ENCODE measurements at places on chromosomes 11 and 22.

GRCh38 chr22:48498526-48499331, 1328.9 kb downstream of the BRD1 start:
- DNase-seq, result no peak

- no peak for DNase-seq
These were observed 11.3 kb upstream of the TRIM44 start for GRCh38 chr11:35651263-35651662.

GRCh38 chr11:126202646-126203359, 8.6 kb downstream of the RPUSD4 start:
- no peak for DNase-seq

DNA sequence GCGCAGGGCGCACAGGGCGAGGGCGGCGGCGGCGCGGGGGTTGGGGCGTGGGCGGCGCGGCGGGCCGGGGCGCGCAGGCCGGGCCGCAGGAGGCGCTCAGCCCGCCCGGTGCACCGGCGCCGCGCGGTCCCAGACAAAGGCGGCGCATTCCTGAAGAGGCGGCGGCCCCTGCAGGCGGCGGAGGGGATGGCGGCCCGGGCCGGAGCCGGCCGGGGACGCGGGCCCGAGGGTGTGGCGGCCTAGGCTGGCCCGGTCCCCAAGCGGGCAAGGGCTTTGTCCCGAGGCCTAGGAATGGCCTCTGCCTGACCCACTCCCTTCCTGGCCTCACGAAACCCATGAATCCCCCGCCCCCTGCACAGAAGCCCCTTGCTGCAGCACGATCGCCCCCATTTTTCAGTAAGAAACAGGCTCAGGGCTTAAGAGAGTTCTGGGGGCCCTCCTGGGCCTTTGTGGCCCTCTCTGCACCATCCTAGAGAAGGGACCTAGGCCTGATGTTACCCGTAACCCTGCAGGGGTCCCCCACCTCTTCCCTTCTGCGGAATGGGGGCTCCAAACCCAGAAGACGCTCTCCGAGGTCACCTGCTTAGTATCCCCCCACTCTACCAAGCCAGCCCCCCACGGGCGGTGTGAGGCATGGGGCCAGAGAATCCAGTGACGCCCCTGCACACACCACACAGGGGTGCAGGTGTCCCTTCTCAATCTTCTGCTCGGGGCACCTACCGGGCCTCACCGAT, at the start of gene RTN4R:
RTN4R (minus strand) TSS at position 40 of the 734 bp plus-strand sequence. CDS start 226 bp downstream, outside the sequence.
- DNase-seq, result no peak

DNA sequence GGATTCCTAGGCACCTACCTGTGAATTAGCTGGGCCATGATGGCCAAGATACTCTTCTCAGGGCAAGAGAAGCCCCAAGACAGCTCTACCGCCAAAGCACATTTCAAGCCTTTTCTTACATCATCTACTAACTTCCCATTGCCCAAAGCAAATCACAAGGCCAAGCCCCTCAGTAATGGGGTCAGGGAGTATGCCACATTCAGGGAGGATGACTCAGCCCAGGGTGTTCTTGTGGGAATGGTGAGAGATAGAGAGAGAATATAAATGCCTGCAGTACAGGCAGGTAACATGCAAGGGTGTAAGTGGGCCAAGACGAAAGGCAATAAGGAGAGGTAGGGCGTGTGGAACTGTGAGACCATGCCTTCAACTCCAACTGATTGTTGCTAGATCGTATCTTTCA, 162.5 kb upstream of the ISX start:
- no peak for DNase-seq

GRCh38 chr11:115469361-115469760, 34.9 kb downstream of the CADM1 start:
- no peak for DNase-seq

- no peak for DNase-seq
These were observed 83.6 kb upstream of the BDNF start for GRCh38 chr11:27783701-27784355.

DNA sequence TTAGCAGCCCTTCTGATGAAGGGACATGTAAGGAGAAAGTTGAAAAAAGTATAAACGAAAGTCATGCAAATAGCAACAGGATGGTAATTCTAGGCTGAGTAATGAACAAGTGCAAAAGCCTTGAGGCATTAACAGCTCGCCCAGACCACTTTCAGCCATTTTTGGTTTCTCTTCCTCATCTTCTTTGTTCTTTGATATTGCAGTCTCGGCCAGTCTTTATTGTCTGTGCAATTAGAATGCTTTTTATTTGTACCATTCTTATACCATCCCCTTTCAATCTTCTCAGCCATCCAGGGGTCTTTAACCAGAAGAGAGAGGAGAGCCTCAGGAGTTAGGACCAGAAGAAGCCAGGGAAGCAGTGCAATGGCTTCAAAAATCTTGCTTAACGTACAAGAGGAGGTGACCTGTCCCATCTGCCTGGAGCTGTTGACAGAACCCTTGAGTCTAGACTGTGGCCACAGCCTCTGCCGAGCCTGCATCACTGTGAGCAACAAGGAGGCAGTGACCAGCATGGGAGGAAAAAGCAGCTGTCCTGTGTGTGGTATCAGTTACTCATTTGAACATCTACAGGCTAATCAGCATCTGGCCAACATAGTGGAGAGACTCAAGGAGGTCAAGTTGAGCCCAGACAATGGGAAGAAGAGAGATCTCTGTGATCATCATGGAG, 7.3 kb downstream of the TRIM34 start:
- DNase-seq, result no peak

- no peak for DNase-seq
These were observed 123.4 kb downstream of the C11orf58 start for GRCh38 chr11:16861862-16862261.

GRCh38 chr11:3375552-3375951, 3.4 kb downstream of the ZNF195 start:
- DNase-seq, result no peak

DNA sequence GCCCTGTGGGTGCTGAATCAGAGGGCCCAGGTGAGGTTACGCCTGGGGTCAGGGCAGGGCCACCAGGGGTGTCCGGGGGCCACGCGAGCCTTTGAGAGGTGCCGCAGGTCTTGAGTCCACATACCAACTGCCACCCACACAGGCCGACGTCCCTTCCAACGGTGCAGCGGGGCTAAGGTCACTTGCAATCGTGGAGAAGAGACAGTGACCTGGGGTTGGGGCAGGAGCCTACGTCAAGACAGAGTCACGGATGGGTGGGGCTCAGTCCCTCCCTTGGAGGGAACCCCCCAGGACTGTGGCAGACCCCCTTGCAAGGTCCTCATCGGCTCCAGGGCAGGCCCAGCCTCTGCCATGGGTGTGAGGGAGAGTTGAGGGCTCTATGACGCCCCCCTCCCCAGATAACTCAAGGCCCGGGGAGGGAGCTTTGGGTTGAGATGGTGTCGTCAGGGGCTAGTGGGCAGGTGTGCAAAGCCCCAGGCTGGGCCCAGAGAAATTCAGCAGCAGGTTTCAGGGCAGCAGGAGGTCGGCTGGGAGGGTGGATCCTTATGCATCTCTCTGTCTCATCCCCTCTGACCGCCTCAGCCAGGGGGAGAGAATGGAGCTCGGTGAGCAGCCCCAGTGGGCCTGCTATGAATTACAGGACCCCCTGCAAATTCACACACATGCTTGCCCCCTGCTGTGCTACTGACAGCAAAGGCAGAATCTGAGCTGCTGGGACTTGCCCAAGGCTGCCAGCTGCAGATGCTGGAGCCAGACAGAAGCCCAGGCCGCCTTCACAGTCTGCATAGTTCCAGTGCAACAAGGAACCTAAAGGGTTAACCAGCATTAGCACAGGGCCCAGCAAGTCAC, 60.0 kb downstream of the MYEOV start:
- no peak for DNase-seq

DNA sequence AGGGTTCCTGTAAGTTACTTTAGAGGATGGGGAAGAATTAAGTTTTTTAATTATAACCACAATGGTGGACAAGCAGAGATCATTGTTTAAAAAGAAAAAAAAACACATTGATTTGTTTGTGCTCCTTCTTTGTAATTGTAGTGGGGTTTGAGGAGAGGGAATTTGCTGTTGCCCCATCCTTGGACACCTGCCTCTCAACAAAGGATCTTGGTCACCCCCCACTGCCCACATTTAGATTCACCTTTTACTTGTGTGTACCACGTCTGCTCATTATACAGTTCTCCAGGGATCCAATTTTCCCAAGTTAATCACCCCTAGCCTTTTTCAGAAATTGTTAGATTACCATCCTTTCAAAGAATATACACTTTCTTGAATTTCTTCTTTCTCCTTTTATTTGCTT, 53.0 kb downstream of the DNAJC24 start:
- no peak for DNase-seq

- no peak for DNase-seq
These were observed 6.1 kb downstream of the MIAT start for GRCh38 chr22:26663374-26663923.

DNA sequence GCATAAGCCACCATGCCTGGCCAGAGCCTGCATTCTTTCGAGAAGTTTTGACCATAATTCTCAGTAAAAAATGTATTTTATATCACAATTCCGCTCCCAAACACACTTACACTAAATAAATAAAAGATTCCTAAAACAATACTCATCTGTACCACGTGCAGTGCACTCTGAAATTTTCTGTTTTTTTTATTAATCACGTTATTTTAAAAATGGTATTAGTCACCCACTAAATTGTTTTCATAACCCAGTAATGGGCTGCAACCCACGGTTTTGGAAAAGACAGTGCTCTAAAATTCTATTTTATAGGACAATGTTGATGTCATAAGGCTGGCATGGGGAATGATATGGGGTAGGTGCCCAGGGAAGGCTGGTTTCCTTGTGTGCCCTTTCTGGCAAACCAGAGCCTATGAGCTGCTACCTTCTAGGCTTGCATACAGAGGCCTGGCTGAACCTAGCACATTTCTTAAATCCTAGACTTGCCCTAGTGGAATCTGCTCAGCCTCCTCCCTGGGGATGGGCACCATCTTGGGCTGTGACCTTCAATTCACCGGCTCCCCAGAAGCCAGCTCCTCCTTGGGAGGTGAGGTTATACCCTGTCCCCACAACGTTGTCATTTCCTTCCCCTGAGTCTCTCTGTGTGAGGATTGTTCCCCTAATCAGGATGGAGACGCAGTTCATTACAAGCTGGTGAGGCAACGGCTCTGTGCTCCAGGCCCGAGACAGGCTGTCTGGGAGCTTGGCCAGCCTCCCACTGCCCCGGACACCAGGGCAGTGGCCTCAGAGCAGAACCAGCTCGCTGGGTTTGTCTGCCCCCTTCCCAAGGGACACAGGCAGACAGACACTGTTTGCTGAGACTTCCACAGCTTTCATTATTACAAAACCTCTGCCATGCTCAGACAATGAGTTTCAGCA, 116.5 kb upstream of the NAV2 start:
- no peak for DNase-seq

DNA sequence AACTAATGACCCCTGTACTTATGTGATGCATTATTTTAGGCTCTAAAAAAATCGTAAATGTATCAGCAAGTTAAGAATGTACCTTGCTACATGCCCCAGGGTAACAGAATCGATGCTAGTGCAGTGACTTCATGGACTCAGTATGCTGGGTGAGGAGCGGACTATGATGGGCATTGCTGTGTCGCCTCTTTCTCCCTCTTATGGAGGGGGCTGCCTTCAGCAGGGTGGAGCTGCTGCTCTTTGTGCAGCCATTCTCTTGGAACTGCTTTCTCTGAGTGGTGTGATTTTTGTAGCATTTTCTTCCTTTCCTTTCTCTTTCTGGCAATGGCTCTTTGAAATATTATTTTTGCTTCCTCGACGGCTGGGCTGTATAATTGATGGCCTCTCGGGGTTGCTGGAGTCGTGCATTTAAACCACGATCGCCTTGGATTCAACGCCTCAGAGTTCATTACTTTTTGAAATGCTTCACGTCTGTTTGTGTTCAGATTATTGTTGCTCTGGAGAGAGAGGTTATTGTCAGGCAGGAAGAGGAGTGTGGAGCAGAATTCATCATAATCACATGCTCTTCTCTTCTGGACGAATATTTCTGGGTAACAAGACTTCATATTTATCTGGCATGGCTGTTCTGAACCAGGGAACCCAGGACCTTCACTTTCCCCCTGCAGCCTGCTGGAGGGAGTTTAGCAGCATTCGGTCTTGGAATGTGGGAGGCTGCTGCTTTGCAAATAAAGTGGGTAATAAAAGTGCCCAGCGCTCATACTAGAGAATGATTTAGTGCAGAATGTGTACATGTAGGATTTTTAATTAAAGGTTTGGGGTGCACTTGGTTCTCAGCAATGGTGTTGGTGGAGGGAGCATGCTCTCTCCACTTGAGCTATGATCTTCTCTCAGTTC, 804.2 kb downstream of the NTM start:
- no peak for DNase-seq

GRCh38 chr11:11662578-11662977, 40.8 kb upstream of the GALNT18 start:
- DNase-seq, result no peak

- DNase-seq, result no peak
These were observed 429 bp downstream of the PGGHG start for GRCh38 chr11:289398-289711.

GRCh38 chr22:24894220-24894975, 52.1 kb downstream of the LHFPL7 start:
- no peak for DNase-seq

- no peak for DNase-seq
These were observed 461 bp downstream of the TBC1D10A start for GRCh38 chr22:30326255-30326705.

Measured in D721Med (cell line).